Stimulated activated naive CD4-positive, alpha-beta T cell treated with Interleukin-2 at 50 U/mL for 16 hours (primary cell): ENCODE measurements at places on chromosomes 11 and 22.

- DNase-seq = no peak
Measured at GRCh38 chr22:27307545-27308247, 493.9 kb downstream of the MN1 start.

- DNase-seq = no peak
Measured at GRCh38 chr22:41177040-41177621, 28.0 kb upstream of the L3MBTL2 start.

GRCh38 chr22:45306139-45306538 lies 3.6 kb upstream of the FAM118A start:
- no peak for DNase-seq

GRCh38 chr11:27722117-27722952 lies 22.1 kb upstream of the BDNF start:
- no peak for DNase-seq

GRCh38 chr11:56846631-56847576 lies 98.4 kb upstream of the OR9G4 start:
- DNase-seq = no peak

- no peak for DNase-seq
Measured at GRCh38 chr11:106022795-106023275, 795 bp upstream of the MSANTD4 start.

DNA sequence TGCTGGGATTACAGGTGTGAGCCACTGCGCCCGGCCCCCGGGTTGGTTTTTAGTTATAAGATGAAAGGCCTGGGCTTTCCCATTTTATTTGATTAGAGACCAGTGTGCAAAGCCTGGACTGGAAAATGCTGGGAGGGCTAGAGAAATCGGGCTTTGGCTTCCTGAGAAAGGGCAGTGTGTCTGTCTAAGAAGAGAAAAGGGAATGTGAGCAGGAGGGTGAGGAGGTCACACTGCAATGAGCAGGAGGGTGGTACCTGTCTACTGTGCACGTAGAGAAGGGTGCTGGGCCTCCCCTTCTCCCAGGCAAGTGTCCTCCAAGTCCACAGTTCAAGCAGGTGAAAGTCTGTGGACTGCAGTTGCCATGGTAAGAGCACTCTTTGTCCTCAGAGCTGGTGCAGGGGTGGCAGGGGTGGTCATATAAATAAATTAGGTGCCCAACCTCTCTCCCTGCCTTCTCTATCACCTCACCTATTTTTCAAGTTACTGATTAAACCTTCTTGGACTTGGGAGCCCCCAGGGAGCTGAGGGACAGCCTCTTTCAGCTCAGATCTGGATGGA lies 30.8 kb downstream of the SLC5A1 start:
- no peak for DNase-seq

DNA sequence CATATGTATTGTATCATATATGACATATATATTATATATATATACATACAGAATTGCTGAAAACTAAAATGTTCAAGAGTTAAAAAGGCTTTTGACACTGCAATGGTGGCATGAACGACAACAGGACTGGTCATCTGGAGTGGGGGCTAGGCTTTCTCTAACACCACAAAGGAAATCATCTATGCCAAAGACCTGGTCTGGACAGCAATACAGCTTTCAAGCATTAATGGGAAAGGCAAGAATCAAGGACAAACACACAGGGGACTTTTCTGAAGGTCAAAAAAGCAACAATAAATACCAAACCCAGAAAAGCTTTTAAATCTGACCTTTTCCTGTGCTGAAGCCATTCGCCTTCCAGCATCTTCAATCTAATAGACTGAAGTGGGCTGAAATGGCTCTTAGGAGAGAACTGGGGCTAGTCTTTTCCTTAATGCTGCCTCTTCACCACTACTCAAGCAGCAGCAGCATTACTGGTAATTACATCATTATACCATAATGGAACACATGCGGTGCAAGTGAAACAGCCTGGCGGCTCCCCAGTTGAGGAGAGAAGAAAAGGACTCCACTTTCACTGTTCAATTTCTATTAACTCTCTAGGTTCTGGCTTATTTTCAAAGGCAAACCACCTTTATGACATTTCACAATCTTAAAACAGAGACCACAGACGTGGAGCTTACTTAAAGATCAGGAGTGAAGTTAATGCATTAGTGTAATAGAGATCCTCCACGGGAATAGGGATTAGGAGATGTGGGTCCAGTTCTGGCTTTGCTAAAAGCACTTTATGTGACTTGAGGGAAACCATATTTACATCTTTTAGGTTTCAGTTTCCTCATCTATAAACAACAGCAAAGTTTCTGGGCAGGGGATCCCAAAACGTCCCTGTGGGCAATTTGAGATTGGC lies 63.0 kb downstream of the GAB2 start:
- DNase-seq = no peak

DNA sequence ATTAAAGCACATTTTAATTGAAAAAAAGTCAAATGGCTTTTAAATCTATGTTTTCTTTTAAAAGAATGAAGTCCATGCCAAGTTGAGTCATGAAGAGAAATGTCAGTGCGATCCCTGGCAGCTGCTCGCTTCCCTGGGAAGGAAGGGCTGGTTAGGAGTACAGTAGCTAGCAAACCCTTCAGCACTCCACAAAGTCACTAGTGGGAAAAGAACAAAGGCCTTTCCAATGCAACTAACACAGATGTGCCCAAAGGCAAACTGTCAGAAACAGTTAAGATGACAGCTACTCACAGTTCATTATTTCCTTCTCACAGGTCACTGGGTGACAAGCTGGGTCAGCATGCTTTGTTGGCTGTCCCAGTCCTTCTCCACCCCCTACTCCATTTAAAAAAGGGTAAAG lies 308.7 kb downstream of the DCDC1 start:
- DNase-seq = no peak
